NB4 (cell line): ENCODE measurements at places on chromosomes 11 and 22.

DNA sequence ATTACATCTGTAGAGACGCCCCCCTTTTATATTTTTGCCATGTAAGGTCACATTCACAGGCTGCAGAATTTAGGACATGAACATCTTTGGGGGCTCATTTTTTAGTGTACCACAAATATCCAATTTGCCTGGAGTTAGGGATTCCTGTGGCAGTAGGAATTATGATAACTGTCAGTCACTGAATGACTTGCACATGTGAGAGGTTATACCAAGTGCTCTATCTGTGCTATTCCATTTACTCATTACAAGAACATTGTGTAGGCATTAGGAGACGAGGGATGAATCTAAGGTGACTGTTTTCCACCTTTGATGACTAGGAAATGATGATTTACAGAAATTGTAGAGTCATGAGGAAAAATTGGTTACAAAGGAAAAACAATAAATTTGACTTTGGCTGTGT is 79.3 kb downstream of the LIF start:
- DNase-seq = no peak

DNA sequence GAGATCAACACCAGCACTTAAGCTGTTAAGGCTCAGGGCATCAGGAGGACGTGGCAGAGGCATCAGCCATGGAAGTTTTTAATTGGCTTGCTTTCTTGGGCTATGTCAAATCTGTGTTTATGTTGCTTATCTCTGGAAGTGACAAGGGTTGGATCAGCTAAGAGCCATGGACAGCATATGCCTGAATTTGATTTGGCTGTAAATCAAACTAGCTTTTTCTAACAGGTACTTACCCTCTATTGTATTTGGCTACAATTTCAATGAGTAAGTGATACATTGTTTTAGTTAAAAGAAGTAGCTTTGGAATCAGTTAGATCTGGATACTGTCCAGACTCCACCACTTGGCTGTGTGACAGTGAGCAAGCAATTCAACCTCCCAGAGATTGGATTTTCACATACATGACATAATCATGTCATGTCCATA is 936.6 kb downstream of the OPCML start:
- no peak for DNase-seq

GRCh38 chr11:94856443-94856842 is 88.3 kb downstream of the AMOTL1 start:
- DNase-seq = no peak

GRCh38 chr11:127073621-127074020 is 73.1 kb upstream of the KIRREL3 start:
- DNase-seq = peak; percentile 8

DNA sequence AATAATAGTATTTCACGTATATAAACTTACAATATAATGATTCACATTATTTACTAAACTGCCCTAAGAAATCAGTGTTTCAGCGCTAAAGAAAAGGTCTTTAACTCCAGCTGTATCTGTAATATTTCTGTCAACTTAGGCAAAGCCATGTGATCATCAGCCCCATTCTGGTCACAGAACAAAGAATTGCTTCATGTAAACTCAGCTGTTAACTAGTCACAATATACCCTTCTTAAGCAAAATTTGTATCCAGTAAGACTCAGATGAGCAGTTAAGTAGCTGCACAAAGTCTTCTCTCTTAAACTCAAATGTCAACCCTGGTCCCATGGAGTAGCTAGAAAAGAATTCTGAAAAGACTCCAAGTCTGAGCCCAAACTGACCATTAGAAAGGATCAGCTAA is 26.6 kb downstream of the HPS5 start:
- no peak for DNase-seq

- DNase-seq = no peak
These were observed 17.2 kb downstream of the OPCML start for GRCh38 chr11:133515107-133515506.

- no peak for DNase-seq
These were observed 439.2 kb downstream of the DLG2 start for GRCh38 chr11:85187992-85188391.

DNA sequence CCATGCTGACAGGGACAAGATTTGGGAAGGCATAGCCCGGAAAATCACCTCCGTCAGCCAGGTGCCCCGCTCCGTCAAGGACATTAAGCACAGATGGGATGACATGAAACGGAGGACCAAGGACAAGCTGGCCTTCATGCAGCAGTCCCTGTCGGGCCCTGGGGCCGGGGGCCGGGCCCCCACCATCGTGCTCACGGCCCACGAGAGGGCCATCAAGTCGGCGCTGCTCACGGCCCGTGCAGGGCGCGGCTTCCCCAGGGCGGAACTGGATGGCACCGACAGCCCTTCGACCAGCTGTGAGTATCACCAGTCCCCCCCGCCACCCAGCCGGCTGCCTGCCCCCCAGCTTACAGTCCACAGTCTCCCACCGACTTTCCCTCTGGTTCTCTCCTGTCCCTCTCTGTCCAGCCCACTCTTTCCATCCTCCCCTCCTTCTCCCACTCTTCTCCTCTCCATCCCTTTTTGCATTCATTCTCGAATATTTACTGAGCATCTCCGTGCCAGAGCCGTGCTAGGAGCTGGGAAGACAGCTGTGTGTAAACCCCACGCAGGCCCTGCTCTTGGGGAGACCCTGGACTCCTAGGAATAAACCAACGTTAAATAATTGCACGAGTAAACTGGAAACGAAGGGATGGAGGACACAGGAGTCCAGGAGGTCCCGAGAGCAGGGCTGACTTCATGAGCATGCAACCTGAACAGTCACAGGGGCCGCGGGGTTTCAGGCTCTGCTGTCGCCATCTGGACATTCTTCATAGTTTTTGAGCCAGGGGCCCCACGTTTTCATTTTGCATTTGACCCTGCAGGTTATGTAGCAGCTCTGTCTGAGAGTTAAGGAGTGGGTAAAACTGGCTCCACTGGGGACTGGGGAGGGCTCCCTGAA is 62.8 kb downstream of the PRDM11 start:
- no peak for DNase-seq

DNA sequence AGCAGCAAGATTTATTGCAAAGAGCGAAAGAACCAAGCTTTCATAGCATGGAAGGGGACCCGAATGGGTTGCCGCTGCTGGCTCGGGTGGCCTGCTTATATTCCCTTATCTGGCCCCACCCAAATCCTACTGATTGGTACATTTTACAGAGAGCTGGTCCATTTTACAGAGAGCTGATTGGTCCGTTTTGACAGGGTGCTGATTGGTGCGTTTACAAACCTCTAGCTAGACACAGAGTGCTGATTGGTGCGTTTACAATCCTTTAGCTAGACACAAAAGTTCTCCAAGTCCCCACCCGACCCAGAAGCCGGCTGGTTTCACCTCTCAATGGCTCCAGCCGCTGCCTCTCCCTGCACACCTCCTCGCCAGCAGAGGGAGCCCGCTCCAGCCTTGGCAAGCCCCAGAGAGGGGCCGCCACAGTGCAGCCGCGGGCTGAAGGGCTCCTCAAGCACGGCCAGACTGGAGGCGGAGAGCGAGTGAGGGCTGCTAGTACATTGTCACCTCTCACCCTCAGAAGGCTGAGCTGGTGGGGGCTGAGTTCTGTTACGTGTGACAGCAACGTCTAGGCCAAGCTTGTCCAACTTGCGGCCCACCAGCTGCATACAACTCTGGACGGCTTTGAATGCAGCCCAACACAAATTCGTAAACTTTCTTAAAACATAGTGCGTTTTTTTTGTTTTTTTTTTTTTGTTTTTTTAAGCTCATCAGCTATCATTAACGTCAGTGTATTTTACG is 8.7 kb downstream of the PTH start:
- peak; percentile 10 for DNase-seq

- DNase-seq = no peak
These were observed 330 bp downstream of the ACP2 start for GRCh38 chr11:47248304-47248663.

DNA sequence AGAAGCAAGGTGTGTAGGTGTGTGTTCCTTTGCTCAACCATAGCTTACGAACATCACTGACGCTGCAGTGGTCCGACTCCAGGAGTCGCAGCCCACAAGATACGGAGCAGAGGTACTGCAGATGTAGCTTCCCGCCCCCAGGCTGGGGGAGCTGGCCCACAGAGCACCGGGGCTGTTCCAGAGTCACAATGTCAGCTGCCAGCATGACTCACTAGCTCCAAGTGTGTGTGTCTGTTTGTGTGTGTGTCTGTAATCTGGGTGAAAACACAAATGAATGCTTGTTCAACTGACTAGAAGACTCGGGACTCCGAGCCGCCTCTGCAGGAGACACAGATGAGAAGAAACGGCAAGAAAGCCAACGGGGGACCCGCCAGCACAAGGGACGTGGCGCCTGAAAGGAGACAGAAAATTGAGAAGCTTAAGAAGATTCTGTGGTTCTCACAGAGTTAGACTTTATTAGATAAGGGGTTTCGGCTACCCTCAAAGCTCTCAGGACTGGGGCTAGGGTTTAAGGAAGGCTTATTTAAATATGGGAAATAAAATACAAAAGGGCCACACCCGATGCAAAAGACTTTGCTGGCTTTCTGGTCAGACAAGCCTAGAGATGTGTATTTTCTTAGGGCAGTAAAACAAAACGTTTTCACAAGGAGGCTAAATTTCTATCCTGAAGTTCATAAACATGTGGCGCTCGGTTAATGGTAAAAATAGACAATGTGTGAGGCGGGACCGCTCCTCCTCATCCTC is 10.7 kb downstream of the VSIG10L2 start:
- no peak for DNase-seq
